Naive thymus-derived CD8-positive, alpha-beta T cell (primary cell): ENCODE measurements at places on chromosomes 7 and 10.

- no peak for DNase-seq
Measured at GRCh38 chr10:117775526-117775925, 233.0 kb downstream of the EMX2 start.

DNA sequence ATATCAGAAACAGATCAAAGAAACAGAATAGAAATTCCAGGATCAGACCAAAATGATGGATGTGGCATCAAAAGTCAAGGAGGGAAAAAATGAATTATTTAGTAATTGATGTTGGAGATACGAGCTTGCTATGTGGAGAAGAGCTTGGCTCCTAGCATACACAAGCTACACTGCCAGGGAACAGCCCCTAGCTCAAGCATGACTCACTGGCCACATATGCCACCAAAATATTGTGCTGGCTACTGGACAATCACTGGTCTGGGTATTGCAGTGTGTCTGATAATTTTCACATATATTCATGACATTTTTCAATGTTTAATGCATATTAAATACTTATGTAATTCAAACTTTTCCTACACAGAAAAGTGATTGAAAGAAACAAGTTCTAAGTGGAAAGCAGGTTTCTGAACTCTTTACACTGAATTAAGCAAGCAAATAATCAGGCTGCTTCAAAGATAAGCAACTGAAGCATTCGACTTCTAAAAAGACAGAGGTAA lies 59.3 kb downstream of the OAT start:
- no peak for DNase-seq

DNA sequence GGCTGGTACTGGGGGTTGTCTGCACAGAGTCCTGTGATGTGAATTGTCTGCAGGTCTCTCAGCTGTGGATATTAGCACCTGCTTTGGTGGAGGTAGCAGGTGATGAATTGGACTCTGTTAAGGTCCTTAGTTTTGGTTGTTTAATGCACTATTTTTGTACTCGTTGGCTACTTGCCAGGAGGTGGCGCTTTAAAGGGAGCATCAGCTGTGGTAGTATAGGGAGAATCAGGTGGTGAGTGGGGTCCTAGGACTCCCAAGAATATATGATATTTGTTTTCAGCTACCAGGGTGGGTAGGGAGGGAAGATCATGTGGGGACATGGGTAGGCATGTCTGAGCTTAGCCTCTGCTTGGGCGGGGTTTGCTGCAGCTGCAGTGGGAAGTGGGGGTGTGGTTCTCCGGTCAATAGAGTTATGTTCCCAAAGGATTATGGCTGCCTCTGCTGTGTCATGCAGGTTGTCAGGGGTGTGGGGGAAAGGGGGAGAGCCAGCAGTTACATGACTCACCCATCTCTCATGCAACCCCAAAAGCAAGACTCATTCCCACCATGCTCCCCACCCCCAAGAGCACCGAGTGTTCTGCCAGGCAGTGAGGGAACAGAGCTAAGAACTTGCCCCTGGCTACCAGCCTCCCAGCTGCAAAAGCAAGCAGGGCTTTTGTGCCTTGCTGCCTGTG lies 53.7 kb upstream of the ZNF273 start:
- DNase-seq = no peak

GRCh38 chr10:124984376-124984775 lies 42.5 kb downstream of the ZRANB1 start:
- no peak for DNase-seq

- no peak for DNase-seq
Measured at GRCh38 chr10:18254692-18255091, 114.5 kb downstream of the CACNB2 start.

DNA sequence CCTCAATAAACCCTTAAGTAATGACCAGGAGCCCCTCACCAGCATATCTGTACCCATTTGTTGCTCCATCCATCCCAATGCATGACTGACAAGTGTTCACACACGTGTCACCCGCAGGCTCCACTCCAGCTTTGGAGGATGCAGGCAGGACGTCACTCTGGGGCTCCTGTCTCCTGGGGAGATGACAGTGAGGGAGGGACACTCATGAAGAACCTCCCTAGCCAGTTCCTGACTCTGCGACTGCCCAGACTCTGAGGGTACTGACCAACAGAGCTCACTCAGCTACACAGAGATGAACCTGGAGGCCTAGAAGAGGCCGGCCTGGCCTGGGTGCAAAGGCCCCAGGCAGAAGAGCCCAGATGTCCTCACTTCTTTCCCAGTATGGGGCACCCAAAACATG lies 135.1 kb upstream of the RET start:
- no peak for DNase-seq

DNA sequence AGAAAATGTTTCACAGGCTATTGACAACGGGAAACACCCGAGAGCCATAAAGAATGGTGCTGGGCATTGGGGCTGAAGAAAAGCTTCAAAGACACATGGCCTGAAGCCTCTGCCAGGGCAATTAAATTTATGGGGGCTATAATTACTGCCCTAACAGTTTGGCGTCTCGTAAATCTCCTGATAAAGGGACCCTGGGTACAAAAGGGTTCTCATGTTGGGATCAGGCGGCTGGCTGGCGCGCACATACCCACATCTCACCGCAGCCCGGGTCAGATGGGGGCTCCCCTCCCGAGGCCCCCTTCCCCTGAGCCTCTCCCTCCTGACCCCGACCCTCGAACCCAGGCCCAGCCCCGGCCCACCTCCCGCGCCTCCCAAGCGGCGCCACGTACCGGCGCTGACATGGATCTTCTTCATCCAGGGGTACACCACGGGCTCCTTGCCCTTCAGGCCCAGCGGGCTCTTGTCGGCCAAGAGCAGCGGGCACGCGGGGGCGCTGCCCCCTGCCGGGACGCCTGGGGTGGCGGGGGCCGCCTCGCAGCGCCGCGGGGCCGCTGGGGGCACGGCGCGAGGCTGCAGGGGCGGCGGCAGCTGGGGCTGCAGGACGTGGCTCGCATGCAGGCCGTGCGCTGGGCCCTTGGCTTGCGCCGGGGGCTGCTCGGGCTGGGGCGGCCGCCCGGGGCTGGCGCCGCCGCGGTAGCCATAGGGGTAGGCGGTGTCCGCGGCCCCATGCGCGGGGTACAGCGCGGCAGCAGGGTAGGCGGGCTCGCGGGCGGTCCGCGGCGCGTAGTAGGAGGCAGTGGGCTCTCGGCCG lies 623 bp downstream of the HOXA4 start:
- no peak for DNase-seq

DNA sequence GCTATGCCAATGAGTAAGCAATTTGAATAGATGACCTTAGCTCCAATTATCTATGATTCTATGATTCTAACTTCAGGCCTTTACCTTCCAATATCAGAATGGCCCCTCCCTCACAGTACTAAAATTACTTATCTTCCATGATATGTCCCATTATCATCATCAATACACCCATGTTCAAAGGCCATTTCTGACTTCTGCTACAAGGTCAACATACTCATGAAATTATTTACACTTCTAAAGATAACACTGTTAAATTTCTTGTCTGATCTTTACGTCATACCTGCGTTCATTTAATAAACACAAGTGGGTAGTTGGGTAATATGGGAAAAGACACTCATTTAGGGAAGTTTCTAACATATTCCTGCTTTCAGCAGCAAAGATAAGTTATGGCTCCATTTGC lies 21.2 kb downstream of the IMMP2L start:
- DNase-seq = no peak

DNA sequence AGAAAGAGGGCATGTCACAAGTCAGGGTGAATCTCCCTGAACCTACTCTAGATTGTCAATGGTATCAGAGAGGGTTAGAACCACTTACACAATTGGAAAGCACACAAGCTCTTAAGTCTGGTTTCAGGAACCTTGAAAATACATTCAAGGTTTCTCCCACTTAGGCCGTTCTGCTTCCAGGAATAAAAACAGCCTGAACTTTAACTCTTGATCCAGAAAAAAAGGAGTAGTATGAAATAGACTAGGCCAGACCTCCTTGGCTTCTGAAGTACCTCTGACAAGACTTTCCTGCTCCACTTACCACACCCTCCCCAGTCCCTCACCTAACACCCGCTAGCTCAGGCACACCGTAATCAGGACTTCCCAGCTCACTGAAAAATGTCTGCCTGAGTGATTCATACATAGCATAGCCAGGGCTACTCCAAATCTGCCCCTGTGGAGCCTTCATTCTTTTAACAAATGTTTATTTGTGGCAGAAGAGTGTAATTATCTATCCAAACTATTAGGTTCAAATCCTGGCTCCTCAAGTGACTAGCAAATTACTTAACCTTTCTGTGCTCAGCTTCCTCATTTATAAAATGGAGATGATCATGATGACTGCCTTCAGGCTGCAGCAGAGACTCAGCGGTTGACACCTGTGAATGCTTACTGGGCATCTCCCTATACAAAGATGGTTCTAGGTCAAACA lies 30.3 kb upstream of the IL6 start:
- DNase-seq = no peak

DNA sequence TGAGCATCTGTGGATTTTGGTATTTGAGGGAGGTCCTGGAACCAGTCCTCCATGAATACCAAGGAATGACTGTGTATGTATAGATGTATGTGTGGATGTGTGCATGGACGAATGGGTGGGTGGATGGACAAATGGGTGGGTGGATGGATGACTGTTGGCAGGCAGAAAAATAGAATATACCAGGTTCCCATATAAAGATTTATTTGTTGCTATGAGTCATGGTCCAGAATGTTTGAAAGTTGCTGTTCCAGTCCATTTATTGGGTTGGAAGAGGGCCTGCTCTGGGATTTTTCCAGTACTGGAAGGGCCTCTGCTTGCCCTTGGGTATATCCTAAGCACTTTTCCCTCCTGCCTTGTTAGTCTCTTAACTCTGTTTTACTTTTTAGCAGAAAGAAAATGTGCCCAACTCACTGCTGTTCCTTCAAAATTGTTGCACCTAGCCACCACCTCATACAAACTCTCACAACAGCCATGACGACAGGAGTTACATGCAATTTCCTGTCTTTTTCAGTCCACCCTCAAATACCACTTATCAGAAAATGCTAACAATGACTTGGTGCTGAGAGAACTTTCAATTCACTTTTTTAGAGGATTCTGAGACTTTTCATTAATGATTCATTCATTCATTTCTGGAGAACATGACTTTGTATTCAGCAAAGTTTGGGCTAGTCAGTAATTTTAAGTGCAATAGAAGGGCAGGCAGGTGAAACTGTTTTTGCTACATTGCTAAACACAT lies 108.1 kb downstream of the EEPD1 start:
- peak; percentile 9 for DNase-seq

DNA sequence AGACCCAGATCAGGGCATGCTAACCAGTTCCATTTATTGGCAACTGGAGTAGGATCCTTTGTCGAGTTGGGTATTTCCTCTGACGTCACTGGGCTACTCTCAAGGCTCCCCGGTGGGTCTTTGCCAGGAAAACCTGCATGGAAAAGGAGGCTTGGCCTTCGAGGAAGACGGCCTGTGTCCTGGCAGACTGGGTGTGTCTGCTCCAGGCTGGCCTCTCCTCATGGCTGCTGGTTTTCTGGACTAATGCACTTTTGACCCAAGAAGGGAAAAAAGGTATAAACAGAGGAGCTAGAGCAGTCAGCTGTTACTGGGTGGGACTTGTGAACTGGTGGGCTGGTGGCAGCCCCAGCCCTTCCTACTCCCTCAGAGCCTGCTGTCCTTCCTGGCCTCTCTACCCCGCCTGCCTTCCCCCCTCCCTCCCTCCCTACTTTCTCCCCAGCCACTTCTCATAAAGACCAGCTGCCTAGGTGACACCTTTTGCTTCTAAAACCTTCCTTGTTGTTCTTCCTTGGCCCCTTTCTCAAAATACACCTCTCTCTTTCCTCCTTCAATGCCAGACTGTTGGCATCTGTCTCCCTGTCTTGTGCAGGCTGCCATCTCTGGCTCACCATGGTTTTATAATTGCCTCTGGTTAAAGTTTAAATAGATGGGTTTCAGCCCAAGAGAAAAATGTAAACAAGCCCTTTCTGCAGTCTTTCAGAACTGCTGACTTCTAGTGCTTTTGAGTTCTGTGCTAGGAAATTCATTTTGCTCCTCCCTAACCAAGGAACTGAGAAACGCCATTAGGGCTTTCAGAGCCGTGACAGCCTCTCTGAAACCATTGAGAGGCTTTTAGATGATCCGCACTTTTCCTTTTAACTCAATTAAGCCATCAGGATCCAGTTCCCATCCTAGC lies 101.8 kb upstream of the MKLN1 start:
- DNase-seq = no peak

- DNase-seq = no peak
Measured at GRCh38 chr10:119403921-119404320, 138.6 kb downstream of the RGS10 start.

DNA sequence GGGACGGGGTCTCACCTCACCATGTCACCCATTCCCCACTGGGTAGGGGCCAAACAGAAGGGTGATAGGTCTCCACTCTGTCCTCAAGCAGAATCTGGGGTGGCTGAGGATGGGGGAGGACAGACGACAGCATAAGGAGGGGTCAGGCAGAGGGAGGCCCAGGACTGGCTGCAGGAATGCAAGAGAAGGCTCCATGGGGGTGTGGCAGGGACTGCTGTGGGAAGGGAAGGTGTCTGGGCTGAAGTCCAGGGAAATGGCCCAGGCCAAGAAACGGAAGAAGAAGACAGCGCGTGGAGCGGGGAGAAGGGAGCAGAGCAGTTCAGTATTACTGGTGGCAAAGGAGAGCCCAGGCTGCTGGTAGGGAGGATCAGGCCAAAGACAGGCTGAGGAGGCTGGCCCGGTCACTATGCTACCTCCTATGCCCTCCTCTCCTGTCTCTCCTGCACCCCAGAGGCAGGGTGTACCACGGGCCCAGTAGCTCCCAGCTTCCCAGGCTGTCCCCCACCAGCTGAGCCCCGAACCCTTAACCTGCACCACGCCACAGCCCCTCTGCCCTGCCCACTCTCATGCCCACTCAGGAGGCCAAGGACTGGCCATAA lies 60.9 kb downstream of the GRB10 start:
- no peak for DNase-seq

DNA sequence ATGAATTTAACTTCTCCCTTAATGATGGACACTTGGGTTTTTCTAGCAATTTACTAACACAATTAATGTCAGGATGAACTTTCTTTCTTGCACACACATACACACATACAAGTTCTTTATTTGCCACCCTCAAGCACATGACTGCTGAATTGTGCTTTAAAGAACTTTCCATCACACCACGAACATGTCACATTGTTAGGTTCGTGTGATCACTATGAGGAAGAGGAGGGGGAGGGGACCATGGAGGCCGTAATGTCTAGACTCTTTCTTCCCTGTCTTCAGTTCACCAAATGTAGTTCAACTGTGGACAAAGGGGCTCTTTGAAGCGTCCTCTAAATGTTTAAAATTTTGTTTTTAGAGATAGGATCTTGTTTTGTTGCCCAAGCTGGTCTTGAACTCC lies 31.0 kb downstream of the NUP42 start:
- no peak for DNase-seq

DNA sequence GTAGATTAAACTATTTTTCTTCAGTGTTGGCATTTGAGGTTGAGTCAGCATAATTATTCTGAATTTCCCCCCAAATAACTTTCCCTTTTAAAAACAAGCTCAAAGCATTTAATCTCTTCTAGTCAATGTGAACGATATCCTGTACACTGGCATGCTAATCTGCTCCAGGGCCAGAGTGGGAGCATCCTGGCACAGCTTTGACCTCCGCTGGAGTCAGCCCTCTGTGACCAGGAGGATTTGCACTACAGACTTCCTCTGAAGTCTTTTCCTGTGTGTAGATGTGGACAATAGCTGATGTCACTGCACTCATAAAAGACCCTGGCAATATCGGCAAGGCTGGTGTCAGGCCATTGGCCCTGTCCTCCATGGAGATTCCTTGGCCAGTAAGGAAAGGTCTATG lies 340.2 kb downstream of the CDC14C start:
- DNase-seq = no peak
